ENCODE measurements at places on chromosomes 2 and 18.

GRCh38 chr2:1605102-1606045 is 138.9 kb downstream of the PXDN start:
- no peak for DNase-seq

DNA sequence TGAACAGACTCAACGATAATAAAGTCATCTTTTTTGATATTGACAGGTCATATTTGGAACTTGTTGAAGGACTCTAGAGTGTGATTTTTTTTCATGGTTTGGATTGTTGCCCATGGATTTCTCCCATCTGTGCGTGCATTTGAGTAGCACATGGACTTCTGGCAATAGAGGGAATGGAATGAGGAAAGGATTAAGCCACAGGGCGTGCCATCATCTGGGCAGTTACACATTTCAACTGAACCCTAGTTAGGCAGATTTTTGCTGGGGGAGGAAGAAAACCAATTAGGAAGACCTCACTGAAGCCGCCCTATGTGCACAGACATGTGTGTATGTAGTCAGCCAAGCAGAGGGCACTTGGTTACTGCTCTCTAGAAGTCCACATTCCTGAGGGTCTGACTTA is 72.6 kb downstream of the TPGS2 start:
- no peak for DNase-seq

DNA sequence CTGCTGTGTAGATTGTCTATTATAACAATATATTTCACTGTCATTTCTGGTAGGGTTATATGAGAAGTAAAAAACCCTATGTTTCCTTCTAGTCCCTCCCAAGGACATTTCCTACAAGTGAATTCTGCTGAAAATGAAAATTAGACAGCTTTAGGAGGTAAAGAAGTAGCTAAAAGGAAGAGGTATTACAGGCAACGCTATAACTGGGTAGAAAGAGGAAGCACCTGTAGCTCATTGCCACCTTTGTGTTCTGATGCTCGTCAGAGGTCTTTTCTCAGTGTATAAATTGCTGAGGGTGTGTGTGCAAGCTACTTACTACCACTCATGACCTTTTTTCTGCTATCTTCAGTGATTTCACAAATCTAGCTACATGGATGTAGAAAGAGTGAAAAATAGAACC is 1.4 kb downstream of the DNAJC10 start:
- no peak for DNase-seq

GRCh38 chr2:26316041-26316440 is 29.9 kb upstream of the SELENOI start:
- no peak for DNase-seq

DNA sequence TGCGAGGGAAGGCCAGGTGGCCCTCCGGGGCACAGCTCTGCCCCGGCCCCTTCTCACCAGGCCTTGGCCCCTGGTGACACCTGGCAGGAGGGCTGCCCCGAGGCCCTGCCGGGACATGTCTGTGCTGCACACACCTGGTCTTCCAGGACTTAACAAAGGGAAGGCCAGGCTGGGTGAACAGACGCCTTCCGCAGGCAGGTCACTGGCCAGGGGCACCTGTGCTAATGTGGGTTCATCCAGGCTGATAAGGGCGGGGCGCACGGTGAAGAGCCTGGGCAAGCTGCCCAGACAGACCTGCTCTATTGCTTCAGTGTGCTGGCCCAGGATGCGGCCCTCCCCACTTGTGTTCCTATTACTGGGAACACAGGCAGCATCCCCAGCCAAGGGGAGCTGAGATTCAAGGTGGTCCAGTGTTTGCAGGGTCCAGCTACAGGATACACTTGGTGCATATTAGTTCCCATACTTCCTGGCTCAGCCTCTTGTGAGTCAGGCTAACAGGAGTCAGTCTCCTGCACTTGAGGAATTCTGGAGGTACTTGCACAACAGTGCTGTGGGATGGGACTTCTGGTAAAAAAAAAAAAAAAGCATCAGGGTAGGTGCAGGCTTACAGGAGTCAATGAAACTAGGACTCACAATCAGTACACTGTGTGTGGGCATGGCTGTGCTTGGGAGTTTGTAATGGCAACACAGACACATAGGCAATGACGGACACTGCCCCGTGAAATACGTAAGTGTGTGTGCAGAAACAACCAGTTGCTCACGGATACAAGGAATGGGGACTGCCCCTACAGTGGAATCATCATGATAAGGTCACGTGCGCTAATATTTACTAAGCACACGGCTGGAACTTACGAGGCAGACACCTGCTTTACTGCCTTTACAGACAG is 261.4 kb downstream of the TWIST2 start:
- no peak for DNase-seq

DNA sequence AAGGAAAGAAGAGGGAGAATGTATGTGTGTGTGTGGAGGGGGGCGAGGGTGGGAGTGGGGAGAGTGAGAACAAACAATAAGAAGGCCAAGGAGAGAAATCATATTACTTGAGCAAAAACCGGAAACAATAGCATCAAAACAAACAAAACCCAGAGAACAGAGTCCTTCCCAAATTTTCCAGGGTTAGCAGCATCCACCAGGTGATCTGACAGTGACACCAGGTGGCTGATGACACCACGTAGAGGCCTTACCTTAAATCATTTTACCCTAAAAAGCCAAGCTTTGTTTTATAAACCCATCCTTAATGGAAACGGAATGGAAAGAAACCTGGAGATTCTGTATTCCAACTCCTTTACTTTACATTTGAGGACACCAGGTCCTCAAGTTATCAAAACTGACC is 42.9 kb downstream of the CDCA7 start:
- no peak for DNase-seq

GRCh38 chr2:10220902-10221391 is 81.8 kb upstream of the HPCAL1 start:
- DNase-seq: no peak

- DNase-seq: no peak
Observed at GRCh38 chr2:41722668-41723369, 325.0 kb upstream of the PKDCC start.

- no peak for DNase-seq
Observed at GRCh38 chr2:127683056-127683455, 7.7 kb upstream of the LIMS2 start.

DNA sequence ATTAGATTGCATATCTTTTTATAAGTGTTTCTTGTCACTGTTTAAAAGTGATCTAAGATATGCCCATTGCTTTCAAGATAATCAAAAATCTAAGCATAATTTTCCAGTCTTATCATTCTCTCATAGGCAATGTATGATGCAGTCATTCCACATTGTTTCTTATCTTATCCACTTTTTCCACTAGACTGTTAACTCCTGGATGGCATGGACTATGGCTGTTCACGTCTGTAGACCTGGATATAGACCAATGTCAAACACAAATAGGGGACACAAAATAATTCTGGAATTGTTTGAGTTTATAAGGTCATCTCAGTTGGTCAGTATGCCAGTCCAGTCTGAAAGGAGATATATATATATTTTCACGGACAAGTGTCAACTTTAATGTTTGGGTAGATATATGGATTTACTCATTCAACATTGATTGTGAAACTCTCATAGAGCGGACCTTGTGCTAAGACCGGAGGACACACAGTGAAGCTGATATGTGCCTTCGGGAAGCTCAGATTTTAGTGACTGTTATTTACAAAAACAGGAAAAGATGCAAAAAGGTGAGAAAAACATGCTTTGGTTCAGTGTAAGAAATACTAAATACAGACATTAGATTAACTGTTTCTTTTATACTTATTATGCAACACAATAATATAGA is 689.4 kb upstream of the SLC8A1 start:
- DNase-seq: no peak

- DNase-seq: no peak
Observed at GRCh38 chr2:15735484-15736326, 144.0 kb downstream of the DDX1 start.

GRCh38 chr2:182858671-182859070 is 7.8 kb downstream of the FRZB start:
- no peak for DNase-seq

DNA sequence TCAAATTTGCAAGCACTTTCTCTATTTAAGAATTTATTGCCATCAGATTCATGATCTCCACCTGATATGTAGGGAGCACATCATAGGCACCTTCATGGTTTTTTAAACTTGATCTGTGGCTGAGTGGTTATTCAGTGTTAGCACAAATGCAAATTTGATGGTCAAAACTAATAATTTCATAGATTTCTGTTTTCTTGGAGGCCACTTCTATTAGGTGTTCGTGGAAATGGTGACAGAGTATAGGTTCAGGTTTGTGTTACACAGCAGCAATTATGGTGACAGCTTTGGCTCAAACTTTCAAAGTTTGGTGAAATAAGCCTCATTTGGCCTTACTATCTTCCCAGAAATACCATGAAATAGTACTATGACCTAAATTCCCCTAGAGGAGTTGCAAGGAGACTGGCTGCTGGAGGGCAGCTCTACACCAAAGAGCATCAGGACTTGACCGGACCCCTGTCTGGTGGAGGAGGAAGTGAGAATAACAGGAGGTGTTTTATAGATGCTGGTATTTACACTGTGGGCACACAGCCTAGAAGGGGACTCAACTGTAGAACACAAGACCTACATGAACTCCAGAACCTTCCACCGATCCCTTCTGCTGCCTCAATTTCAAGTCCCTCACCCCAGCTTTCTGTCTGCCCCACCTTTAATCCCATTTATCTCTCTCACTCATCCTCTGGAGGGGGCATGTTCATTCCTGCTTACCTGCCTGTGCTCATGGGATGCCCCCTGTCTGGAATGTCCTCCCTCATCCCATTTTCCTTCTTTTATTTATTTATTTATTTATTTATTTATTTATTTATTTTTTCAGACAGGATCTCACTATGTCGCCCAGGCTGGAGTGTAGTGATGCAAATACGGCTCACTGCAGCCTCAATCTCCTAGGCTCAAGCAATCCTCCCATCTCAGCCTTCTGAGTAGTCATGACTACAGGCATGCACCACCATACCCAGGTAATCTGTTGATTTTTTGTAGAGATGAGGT is 132.9 kb upstream of the SIX2 start:
- no peak for DNase-seq

- no peak for DNase-seq
Observed at GRCh38 chr18:32520771-32521170, 50.1 kb upstream of the GAREM1 start.

DNA sequence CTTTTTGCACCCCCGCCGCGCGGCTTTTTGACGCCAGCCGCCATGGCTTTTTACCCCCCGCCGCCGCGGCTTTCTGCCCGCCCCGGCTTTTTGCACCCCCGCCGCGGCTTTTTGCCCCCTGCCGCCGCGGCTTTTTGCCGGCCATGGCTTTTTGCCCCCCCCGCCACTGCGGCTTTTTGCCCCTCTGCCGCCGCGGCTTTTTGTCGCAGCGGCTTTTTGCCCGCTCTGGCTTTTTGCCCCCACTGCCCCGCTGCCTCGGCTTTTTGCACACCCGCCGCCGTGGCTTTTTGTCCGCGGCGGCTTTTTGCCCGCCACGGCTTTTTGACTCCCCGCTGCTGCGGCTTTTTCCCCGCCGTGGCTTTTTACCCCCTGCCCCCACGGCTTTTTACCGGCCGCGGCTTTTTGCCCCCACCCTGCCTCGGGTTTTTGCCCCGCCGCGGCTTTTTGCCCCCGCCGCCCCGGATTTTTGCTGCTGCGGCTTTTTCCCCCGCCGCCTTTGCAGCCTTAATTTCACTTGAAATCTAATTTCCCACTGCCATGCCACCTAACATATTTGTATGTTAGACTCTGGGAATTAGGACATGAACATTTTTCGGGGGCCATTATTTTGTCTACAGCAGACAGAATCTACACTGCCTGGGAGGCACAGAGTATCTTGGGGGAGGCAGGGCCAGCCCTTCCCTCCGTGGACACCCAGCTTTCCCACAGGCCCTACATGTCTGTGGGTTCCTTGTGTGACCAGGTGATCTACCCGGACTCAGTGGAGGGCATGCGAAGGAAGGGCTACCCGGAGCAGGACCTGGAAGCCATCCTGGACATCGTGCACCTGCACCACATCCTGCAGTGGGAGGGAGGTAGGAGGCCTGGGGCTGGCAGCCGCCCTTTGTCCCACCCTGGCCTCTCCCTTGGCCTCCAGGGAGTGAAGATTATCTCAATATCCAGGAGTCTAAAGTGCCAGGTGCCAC is 3031.0 kb upstream of the TEKT4 start:
- DNase-seq: no peak

DNA sequence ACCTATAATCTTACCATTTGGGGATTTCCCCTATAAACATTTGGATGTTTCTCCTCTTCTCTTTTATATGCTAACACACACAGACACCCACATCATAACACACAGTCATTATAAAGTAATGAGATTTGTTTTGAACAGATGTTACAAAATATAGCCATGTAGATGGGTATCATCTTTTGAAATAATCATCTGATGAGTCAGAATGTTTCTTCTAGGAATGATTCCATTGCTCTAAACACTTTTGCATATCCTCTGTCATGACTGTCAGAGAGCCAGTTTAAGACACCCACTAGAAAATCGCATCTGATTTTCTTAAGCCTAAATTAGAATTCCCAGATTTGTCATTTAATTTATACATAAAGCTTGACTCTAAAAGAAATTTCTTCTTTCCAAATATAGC is 442.6 kb downstream of the CMPK2 start:
- DNase-seq: no peak

DNA sequence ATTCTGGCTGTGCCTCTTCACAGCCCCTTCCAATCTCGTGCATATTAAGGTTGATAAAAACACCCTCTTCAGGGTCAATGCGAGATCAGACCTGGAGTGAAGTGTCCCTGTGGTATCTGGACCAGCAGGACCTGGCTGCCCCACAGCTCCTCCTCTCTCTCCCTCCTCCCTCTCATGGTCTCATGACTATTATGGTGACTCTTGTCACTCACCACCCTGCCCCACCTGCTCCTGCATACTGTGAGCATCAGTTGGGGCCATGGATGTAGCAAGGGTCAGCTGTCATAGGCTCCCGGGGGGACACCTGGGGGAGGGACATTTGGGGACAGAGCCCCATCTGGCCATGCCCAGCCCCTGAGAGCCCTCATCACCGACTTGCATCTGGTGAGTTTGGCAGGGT is 50.2 kb downstream of the ODC1 start:
- no peak for DNase-seq

DNA sequence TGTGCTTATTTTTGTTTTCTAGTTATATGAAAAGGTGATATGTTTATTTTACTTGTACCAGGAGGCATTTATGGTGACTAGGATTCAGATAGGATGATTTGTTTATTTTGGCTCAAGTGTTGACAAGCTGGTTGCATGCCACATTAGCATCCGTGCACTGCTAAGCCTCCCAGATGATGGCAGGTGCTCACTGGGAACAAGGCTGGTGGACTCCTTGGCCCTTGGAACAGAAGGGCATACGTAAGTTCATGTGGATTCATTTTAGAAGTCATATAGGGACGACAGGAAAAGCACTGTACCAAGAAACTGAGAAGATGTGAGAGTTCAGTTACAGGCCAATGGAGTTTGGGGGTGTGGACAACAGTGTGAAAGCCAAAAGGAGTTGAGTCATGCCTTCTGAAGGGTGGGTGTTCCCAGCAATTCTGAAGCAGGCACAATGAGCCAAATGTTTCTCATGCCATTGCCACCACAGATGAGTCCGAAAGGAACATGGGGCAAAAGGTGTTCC is 166.2 kb downstream of the PHLPP1 start:
- DNase-seq: peak; percentile 70

GRCh38 chr2:46010223-46010924 is 286.8 kb upstream of the EPAS1 start:
- DNase-seq: no peak
